Vagina (tissue), 2 donors: ENCODE measurements at places on chromosomes 13 and 19.

DNA sequence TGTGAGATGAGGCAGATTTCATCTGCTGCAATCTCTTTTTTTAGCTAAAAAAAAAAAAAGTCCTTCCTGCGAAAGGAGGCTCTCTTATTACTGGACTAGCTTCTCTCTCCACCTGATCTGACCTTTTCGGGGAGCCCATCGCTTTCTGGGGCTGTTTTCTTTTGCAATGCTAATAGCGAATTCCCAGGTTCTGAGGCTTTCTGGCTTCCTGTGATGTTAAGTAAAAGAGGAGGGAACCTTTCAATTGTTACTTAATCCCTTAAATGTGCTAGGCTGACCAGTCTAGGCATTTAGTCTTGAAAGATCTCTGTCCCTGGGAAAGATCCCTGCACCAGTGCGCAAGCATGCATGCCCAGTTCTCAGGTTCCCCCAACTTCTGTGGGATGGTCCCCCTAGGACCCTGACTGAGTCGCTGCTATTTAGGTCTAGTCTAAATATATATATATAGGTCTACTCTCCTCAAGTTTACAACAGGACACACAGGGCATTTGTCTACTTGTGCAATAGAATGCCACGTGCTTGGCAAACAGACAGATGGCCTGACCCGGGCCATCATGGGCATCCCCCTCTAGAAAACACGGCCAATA lies 224.7 kb downstream of the ZNF536 start:
- no peak for DNase-seq

DNA sequence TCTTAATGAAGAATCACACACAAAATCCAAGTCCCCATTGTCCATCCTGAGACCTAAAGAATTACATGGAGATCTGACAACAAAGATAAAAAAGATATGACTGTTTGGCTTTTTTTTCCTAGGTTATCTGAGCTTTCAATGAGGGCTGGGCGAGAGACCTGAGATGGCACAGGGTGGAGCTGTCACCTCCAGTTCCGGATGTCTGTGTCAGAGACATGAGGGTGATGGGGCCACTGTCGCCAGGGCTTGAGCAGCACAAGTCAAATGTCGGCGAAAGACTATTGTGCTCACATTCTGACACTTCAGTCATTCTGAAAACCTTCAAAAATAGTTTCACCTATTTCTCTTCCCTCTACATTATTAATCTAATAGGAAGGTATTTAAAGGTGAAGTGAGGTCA lies 65.7 kb downstream of the SLC7A1 start:
- no peak for DNase-seq

DNA sequence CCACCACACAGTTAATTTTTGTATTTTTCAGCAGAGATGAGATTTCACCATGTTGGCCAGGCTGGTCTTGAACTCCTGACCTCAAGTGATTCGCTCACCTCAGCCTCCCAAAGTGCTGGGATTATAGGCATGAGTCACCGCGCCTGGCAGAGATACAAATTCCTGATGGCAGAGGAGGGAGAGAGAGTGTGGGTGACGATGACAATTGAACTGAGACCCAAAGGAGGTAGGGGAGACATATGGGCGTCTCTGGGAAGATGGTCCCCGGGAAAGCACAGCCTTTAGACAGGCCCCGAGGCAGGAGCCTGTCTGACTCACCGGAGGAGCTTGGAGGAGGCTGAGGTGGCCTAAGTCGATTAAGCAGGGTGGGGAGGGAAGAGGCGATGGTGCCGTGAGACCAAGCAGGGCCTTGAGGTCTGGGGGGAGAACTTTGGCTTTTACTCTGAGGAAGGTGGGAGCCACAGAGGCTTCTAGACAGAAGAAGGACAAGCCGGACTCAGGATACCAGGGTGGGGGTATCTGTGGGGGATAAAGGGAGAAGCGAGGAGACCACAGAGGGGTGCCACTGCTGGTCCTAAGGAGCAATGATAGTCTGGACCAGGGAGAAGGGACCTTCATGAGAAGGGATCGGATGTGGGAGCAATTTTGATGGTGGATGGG lies 38.2 kb downstream of the ARRDC2 start:
- DNase-seq: no peak

GRCh38 chr13:20815464-20815863 lies 41.7 kb upstream of the EEF1AKMT1 start:
- DNase-seq: no peak

GRCh38 chr13:90545070-90545840 lies 802.2 kb upstream of the MIR17HG start:
- DNase-seq: no peak

- DNase-seq: no peak
Observed at GRCh38 chr13:33932769-33933406, 114.9 kb downstream of the RFC3 start.

DNA sequence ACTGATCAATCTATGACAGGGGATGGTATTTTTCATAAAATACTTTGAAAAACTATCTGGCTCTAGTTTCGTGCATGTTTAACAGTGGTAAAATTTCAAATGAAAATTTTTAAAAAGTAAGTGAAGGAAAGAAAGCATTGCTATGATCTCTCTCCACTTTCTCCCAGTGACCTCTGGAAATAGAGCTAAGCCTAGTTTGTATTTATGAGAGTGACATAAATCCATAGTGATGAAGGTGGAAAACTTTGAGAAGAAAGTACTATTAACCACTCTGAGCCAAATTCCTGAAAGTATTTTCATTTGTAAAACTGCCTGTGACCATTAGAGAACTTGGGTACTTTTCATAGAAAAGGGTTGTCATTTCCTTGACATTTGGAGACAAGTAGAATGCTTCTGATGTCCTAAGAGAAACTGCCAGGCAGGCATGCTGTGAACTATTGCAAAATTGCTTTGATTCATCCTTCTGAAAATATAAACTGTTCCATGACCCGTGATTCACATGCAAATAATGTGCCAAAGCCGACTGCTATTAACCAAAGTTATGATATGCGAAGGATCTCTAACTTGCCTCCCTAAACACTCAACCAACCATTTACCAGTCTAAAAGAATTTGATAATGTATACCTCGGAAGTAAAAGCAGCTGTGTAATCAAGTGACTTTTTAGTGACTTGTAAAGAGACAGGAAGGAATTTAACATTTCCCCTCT lies 133.2 kb downstream of the VWA8 start:
- no peak for DNase-seq

GRCh38 chr13:34419755-34420154 lies 522.3 kb upstream of the NBEA start:
- DNase-seq: no peak

- DNase-seq: no peak
Observed at GRCh38 chr19:57771417-57771816, 1.9 kb downstream of the ZNF586 start.

DNA sequence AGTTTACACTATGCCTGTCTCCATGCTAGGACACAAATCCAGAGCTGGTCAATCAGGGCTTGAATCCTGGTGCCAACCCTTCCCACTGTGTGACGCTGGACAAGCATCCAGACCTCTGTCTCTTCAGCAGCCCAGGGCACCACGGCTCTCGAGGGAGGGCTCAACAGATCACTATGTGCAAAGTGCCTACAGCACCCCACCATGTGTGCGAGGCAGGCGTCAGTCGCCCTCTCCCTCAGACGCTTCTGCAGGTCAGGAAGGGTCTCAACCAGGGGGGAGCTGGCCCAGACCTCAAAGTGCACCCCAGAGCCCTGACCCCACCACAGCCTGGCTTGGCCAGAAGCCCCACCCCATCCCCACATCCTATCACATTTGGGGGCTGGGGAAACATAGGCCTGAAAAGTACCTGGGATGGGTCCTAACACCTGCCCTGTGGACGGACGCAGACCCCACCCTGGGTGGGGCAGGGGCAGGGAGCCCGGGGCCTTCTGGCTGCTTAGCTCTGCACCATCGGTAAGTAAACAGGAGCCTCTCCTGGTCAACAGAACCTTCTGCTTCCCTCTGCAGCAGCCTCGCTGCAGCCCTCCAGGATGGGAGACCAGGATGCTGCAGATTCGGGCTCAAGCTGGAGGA lies 2.9 kb upstream of the C2CD4C start:
- DNase-seq: no peak

- DNase-seq: peak; percentile 81
Observed at GRCh38 chr13:112245179-112245724, 130.9 kb upstream of the SPACA7 start.

DNA sequence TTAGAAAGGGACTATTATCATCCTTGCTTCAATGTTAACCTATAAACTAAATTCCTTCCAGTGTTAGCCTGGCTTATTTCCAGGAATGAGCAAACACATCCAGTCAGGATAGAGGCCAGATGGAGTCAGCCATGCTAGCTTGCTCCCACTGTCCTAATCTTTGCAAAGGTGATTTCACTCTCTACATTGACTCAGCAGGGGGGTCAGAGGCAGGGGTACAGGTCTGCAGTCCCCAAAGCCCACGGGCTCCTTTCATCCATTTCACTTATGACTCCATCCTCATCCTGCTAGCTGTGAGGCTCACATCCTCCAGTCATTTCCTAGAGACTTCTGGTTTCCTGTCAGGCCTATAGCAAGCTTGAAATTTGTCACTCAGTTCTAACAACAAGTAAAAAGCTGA lies 63.4 kb upstream of the CEACAM8 start:
- no peak for DNase-seq

GRCh38 chr19:34459614-34460013 lies 21.9 kb upstream of the WTIP start:
- no peak for DNase-seq

- DNase-seq: no peak
Observed at GRCh38 chr19:45781214-45782161, 802 bp downstream of the DMPK start.

- DNase-seq: no peak
Observed at GRCh38 chr19:16089010-16089846, 12.9 kb downstream of the TPM4 start.

DNA sequence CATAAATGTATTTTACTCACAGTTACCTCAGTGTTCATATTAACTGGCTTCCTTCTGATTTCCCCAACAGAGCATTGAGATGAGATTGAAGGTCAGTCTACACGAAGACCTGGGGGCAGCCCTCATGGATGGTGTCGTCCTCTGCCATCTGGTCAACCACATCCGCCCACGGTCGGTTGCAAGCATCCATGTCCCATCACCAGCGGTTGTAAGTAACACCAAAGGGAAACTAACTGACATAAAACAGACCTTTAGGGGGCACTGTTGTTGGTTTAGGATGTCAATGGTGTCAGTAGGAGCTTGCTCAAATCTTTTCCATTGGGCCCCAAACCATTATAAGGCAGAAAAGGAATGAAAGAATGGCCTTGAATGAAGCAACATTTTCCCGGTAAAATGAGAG lies 68.2 kb downstream of the ESD start:
- no peak for DNase-seq

GRCh38 chr13:100537951-100538462 lies 50.6 kb downstream of the GGACT start:
- no peak for DNase-seq

DNA sequence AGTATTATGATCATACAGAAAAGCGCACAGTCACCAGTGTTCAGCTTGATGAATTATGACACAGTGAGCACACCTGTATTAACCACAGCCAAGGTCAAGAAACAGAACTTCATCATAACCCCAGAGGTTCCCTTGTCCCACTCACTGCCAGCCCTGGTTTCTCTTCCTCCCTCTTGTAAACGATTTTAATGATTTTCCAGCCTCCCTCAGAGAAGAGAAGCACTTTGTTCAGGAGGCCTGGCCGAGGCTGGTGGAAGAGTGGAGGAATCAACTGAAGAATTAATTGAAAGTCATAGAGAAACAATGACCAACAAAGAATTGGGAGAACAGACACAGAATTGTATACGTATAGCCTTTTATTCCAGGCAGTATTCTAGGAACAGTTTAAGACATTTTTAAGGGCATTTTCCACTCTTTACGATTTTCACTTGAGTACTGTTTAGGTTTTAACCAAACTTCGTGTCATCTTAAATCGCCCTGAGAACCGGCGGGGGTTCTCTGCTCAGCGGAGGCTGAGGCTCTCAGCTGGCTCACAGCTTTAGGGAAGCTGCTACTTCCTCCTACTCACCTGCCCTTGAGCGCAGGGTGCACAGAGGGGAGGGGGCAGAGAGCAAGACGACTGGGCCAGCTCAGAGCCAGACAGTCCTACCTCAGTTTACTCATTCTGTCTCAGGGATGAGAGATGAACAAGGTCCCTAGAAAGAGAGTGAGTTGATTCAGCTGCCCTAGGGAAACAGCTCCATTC lies 108.6 kb downstream of the AKAP11 start:
- no peak for DNase-seq

- DNase-seq: no peak
Observed at GRCh38 chr13:103236213-103236612, 170.0 kb upstream of the SLC10A2 start.

DNA sequence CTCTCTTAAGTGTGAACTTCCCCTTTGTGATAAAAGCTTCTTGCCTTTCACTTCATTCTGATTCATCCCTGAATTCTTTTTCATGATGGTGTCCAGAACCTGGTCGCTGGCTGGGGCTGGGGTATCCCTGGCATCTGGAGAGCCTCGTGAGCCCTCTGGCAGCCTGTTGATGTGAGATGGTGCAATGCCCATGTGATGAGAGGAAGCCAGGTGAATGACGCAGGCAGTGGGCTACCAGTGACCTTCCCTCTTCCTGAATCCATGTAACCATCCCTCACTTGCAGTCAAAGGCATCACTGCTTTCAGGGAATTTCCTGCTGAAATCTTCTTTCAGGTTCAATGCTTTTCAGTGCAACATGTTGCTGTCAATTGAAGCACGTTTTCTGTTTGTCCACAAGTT lies 158.6 kb upstream of the SLC10A2 start:
- DNase-seq: no peak

- no peak for DNase-seq
Observed at GRCh38 chr19:55160128-55160985, 2.8 kb upstream of the TNNI3 start.

GRCh38 chr19:51458051-51458645 lies at the start of gene SIGLEC8:
Gene SIGLEC8, minus strand, starts transcription at chr19:51458454. Its CDS starts 67 bp downstream, at chr19:51458387.
- no peak for DNase-seq

DNA sequence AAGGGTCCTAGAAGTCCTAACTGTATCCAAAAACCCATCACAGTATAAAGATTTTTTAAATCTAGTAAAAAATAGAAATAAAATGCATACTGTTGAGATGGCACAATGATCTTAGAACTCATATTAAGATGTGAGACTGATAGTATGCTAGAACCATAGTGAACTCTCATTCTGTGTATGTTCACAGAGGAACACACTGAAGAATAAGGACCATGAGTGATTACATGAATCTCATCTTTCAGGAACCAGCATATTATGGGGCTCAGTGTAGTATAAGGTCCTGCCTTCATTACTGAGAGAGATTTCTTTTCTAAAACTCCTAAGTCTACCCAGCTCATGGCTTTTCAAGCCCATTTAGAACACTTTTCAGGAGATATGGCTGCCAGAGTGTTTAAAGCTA lies 59.8 kb upstream of the RFC3 start:
- no peak for DNase-seq
